Sigmoid colon (tissue), 7 donors: ENCODE measurements at places on chromosomes 5 and 9. TPM values are rescaled to one million over a fixed set of nuclear protein-coding genes. Genes with fewer than 3 reads are reported as not detected.

PCDHGC5 gene
- 5.0 TPM for total RNA-seq

MARCHF11 gene
- not detected for total RNA-seq

AFF4 gene
- 62.2 TPM for total RNA-seq

CDKN2AIPNL gene
- 18.9 TPM for total RNA-seq

CDC42SE2 gene
- 24.1 TPM for total RNA-seq
